ENCODE measurements at places on chromosomes 6 and 20.

- no peak for DNase-seq
Observed at GRCh38 chr6:160967833-160968232, 23.7 kb upstream of the MAP3K4 start.

GRCh38 chr20:49562311-49563014 lies 5.5 kb downstream of the PTGIS start:
- DNase-seq: peak; percentile 75

DNA sequence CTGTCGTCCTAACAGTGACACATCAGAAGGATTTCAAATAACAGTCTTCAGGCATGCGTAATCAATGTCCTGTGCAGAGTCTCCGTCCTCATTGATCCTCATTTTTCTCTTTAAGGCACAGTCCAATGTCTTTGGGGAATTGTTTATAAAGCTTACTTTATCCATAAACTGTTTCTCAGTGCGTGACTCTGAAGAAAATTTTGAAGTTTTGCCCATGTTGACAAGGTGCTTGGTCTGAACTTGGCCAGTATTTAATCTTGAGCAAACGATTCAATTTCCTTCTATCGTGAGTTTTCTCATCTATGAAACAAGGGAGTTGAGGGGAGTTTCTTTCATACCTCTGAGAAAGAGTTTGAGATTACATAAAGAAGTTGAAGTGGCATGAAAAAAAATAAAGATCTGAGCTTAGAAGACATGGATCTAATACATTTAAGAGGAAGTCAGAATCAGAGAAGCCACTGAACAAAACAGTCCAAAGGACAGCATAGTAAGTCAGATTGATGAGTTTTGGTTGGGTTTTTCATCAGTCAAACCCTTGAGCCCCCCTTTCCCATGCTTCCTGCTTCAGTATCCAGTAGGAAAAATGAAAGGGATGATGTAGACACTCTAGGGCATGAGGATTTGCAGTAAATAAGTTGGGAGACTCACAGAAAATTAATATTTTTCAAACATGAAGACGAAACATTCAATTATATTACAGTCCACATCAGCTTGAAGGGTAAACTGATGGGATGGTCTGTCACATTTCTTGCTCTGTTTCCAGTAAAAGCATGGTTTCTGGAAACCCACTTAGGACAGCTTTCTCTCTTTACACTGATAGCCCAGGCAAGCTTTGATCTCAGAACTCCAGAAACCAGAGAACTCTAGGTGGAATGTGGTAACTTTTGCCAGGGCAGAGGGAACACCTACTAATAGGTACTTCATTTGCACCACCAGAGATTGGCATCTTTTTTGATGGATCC lies 8.1 kb downstream of the EDN1 start:
- DNase-seq: no peak

DNA sequence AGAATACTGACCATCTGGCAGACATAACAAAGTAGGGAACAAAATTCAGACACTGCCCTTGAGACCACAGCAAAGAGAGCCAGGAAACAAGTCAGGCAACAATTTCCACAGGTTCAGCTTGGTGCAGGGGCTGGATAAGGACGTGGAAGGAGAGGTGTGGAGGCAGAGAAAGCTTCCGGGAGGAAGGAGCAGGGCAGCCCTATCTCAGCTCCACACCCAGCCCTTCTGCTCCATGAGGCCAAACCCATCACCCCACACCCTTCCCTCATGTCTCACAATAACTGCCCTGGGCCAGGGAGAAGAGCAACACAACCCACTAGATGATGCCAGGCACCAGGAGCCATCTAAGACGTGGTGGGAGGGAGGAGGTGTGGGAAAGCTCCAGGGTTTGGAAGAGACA lies 5.8 kb downstream of the SNHG17 start:
- DNase-seq: no peak

DNA sequence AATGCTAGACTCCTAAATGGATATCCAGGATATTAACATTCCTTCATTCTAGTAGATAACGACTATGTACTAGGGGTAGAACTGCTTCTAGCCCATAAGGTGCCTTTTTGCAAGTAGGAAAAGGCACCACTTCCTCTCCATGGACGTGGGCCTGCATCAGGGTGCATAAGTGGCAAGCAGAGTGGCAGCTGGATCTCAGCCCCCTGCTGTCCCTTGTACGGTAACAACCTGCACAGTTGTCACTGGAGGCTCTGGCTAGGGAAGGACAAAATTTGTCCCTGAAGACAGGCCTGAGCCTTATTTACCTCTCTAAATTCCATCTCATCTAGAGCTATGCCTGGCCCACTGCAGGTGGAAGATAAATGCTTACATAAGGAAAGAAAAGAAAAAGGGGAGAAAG lies 42.5 kb upstream of the SAYSD1 start:
- no peak for DNase-seq

Data from fibroblast of skin of right biceps (primary cell).